ENCODE measurements at places on chromosomes 16 and 17.
A peak's percentile ranks its signal among the peaks of the same experiment; 100 is the strongest.

DNA sequence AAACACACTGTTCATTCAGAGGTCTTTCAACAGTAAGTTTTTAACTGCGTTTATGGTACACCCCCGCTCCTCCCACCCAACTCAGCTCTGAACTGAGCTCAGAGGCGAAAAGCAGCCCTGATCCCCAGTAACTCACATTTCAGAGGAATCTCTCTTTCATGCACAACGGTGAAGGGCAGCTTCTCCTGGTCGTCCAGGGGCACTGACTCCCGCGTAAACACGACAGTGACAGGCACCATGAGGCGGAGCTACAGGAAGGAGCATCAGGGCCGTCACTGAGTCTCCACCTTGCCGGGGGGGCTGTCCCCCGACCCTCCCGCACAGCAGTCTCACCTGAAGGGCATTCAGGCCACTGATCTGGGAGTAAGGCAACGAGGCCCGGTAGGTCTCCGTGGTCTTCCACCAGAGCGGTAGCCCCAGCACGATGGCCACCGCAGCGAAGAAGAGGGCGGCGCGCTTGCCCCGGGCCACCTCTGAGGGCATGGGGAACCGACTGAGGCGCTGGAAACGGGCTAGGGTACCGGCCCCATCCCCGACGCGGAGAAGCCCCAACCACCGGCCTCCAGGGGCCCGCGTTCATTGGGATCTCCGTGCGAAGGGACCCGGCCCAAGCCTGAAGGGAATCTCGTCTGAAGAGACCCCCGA, 486 bp downstream of the PIGS start:
- no peak for DNase-seq

GRCh38 chr17:75476752-75477489, 20.5 kb downstream of the TMEM94 start:
- DNase-seq: no peak

DNA sequence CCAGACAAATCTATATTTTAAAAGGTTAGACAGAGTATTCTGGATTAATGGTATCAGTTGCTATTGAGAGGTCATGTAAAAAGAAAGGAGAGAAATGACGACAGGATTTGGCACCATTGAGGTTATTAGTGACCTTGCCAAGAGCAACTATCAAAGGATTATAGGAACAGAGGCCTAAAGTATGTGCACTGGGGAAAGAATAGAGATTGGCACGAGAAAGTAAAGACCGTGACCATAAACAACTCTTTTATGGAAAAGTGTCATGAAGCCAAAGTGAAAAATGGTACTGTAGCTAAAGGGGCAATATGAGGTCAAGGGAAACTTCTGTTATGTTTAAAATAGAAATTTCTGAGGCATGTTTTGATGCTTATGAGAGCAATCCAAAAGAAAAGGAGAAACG, 115.2 kb upstream of the KIF2B start:
- DNase-seq: no peak

DNA sequence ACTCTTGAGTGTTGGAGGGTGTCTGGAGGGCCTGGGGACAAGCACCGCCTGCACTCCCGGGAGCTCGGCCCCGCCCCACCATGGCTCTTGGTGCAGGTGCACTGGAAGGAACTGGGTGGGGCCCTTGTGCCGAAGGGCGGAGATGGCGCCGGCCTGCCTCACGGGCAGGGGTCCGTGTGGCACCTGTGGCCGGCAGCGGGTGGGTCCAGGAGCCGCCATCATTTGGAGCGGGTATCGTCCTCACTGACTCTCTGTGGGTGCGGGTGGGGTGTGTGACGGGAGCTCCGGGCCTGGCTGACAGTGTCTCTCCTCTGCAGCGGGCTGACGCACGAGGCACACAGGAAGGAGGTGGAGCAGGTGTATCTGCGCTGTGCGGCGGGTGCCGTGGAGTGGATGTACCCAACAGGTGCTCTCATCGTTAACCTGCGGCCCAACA, 5.2 kb downstream of the METRNL start:
- no peak for DNase-seq

- no peak for DNase-seq
Observed at GRCh38 chr17:69809331-69809730, 265.7 kb upstream of the KCNJ16 start.

- DNase-seq: no peak
Observed at GRCh38 chr16:50332599-50332998, 36.2 kb downstream of the BRD7 start.

DNA sequence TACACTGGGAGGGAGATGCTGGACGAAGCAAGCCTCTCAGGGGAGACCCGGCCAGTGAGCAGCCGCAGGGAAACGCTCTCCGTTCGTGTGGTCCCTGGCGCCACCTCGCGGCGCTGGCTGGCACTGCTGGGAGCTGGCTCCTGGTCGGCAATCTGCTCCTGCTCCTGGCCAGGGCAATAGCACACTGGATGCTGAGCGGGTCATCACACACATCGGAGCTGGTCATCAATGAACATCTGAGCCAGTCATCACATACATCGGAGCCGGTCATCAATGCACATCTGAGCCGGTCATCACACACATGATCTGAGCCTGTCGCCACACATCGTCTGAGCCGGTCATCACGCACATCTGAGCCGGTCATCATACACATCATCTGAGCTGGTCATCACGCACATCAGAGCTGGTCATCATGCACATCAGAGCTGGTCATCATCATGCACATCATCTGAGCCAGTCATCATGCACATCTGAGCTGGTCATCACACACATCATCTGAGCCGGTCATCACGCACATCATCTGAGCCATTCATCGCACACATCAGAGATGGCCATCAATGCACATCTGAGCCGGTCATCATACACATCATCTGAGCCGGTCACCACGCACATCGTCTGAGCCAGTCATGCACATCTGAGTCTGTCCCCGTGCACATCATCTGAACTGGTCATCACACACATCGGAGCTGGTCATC, 217.3 kb downstream of the RBFOX3 start:
- peak; percentile 33 for DNase-seq

DNA sequence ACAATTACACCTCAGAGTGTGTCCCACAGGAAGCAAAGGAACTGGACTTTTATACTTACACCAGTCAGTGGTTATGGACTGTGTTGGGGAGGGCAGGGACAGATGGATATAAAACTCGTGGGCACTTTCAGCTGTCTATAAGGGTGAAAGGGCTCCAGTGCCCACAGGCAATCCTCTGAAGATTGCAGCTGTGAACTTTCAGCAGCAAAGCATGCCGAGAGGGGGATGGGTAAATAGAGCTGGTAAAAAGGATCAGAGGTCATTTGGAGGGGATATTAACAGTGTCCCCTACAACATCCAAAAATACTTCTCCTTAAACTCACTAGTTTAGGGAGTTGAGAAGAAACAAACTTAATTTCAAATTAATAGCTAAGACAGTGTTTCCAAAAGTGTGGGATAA, 13.3 kb upstream of the RFWD3 start:
- no peak for DNase-seq

GRCh38 chr16:68760671-68761275, 23.7 kb downstream of the CDH1 start:
- no peak for DNase-seq

GRCh38 chr17:9233271-9233599, 211.9 kb downstream of the NTN1 start:
- DNase-seq: no peak

DNA sequence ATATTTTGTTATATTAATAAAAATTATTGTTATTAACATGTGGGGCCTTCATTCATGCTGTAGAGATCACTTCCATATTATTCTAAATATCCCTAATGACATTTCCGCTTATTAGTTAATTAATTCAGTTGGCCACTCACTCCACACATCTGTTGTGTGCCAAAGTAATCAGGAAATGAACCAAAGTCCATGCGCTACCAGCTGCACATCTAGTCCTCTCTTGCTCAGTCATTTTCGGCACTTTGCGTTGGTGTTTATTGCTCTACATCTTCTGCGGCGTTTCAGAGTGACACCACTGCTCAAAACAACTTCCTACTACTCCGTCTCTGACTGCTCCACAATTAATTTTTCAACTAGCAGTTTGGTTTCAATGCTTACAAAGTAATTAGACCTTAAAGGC, 101.4 kb upstream of the ZFHX3 start:
- DNase-seq: no peak

DNA sequence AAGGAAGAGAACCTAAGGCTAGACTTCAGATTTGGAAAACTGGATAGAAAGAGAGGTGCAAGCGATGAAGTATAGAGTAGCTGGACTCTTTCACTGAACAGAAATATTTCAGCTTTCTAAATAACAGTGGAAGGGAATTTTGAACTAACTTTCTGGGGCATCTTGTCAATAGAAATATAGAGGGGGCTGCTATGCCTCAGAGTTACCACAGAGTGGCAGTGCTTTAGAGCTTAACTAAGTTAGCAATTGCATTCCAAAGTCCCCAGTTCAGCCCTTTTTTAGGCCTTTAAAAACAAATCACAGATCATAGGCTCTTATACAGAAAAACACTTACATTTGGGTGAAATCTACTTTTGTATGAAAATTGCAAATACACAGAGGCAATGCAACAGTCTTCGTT, 154.2 kb upstream of the CDH8 start:
- no peak for DNase-seq

DNA sequence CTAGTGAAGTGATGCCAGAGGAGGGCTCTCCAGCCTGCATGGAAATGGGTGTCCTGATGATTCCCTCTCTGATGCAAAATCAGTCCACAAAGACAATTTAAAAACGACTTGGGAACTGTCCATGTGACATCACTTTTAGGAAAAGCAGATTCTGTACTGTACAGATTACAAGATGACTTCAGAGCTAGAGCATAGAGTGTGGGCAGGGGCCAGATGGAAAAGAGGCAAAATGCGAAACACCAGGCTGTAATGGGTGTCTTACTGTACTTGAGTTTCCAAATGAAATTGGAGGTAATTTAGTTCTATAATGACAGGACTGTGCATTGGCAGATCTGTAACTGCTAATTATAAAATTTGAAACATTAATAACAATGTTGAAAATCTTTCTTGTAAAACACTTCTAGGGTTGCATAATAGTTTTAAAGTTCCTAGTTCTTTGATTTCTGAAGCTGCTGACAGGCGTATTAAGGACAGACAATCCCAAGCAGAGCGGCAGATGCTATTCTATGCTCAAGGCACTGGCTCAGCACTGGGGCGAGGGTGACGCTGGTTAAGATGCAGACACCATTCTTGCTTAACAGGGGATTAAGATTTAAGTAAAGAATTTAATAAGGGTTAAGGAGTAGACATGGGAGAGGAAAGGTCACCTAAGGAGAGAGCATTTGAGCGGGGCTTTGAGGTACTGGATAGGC, 29.6 kb downstream of the OGFOD1 start:
- no peak for DNase-seq

DNA sequence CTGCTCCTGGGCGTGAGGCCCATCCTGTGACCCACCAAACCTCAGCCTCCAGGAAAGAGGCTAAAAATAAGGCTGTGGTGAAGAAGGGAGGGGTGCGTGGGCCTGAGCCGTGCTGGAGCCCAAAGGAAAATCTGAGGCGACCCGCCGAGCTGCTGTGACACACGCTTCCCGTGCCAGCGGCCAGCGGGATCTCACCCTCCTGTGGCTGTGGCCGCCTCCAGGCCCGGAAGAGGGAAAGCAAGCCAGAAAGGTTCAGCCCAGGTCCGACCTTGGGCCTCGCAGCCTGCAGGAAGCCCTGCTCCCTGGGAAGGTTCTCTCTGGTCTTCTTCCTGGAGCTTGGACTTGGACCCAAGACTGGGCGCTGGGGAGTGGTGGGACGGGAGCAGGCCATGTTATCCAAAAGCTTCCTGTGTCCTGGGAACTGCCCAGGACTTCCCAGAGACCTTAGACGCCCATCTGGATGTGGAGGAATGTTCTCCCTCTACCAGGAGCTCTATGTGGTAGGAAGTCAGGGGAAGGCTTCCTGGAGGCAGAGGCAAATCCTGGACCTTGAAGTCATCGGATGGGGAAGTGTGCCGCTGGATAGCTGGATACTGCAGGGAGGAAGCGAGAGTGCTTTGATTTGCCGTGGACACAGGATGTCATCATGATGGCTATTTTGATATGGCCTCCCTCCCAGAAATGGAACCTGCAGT, 11.4 kb downstream of the SPNS2 start:
- no peak for DNase-seq

GRCh38 chr16:5442054-5442453, 344.5 kb upstream of the EEF2KMT start:
- DNase-seq: no peak

GRCh38 chr16:51225878-51226277, 74.8 kb upstream of the SALL1 start:
- DNase-seq: no peak

DNA sequence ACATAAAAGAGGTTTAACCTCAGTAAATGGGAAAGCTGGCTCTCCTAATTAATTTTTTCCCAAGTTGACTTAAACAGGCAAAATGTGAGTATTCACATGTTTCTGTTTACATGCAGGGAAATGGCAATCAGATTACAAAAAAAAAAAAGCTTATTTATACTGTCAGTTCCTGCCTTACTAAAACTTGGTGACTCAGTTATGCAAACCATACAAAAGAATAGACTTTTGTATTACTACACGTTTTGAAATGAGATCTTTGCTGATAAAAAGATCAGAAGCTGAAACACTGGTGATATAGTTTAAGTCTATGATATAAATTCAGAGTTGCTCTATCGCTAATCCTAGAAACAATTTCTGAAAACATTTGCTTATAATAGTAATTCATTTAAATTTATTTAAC, 9.4 kb upstream of the KCNJ2 start:
- DNase-seq: no peak

- no peak for DNase-seq
Observed at GRCh38 chr16:72264771-72265170, 92.8 kb upstream of the PMFBP1 start.

DNA sequence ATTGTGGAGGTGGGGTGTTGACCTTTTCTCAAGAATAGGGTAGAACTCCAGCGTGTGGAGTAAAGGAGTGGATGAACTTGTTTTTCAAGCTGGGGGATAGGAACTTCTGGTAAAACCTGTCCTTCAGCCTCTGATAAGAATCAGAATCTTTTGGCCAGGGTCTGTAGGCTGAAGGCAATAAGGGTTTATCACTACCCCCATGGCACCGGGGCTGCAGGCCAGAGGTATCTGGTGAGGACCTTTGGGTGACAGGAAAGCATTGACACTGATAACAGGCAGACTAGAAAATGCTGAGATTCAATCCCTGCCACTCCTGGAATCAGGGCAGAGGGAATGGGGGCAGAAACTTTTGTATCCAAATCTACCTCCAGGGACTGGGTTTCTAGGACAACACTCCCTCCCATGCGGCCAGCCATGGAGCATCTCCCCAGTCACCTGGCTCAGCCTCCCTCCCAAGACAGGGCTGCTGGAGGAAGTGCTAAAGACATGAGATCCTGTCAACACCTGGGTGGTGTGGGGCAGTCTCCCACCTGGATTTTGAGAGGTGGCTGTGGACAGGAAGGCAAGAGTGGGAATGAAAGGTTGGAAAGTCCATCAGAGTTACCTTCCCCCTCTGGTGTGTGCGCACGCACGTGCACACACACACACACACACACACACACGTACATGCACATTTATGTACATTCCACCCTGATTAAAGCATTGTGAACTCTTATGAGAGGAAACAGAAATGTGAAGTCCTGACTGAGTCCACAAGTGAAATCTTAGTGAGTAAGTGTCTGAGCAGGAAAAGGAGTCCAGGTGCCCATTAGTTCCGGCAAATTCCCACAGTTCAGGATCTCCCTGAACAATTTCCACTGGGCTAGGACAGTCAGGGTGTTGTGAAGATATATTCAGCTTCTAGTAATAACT, 53.1 kb upstream of the MARCHF10 start:
- no peak for DNase-seq

Data from stimulated activated CD8-positive, alpha-beta memory T cell treated with anti-CD3 and anti-CD28 coated beads, Interleukin-2, amount 100 ng/mL, for 1 hour (primary cell).